ENCODE measurements at places on chromosomes 6 and 20.

- DNase-seq: no peak
Observed at GRCh38 chr6:38182426-38182825, 362.9 kb downstream of the ZFAND3 start.

DNA sequence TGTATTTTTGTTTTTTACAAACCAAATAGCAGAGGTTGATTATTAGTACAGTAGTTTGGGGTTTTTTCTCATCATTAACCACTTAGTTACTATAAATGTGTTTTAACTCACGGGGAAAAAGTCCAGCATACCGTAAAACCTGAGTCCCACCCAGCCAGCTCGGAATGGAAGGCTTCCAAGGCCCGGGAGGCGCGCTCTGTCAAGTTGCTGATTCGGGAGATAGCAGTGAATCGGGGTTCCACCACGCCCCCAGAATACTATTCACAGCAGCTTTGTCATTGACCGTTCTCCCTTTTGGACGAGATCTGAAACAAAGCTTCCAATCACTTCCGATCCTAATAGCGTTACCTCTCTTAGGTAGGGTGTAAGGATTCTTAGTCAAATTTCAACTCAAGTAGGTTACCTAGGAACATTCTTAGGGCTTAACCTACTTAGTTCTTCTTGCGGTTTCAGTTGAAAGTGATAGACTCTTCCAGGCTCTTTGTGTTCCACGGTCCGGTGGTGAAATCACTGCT is 232.8 kb upstream of the QKI start:
- DNase-seq: no peak

GRCh38 chr20:62258499-62259293 is 20.4 kb downstream of the OSBPL2 start:
- no peak for DNase-seq

- no peak for DNase-seq
Observed at GRCh38 chr20:43963872-43964791, 49.5 kb downstream of the TOX2 start.

GRCh38 chr20:47345214-47345613 is 11.3 kb downstream of the ZMYND8 start:
- no peak for DNase-seq

- DNase-seq: no peak
Observed at GRCh38 chr20:57555457-57556184, 5.3 kb upstream of the PCK1 start.

DNA sequence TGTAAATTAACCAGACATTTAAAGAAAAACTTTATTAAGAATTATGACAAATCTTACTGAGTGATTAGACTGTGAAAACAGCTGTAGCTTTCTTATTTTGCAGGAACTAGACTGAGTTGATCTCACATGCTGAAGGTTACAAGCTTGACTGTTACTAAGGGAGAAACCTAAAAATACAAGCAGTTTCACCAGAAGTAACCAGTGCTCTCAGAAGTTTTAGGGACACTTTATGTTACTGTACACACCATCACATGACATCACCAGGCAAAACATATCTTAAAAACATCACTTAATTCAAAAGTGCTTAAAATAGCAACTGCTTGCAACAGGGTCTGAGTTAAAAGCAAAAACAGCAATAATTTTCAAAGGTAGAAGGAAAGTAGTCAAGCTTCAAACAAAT is 5.4 kb downstream of the FBXO30 start:
- DNase-seq: no peak

DNA sequence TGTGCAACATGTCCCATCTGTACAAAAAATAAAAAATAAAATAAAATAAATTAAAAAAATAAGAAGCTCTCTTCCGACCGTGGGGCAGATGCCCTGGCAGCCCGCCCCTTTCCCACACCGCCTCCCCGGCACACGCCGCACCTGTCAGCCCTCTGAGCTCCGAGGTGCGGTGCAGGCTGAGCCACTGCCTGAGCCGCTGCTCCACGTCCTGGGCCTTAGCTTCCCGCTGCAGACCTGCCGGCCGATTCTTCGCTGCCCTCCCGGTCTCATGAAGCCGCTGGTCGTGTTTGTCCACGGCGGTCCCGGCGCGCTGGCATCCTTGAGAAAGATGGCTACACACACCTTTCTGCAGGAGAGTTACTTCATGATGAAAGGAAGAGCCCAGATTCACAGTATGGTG is 10.7 kb upstream of the CLPSL2 start:
- no peak for DNase-seq

All from stimulated activated CD4-positive, alpha-beta T cell treated with anti-CD3 and anti-CD28 coated beads, Interleukin-2, amount 100 ng/mL, for 48 hours (primary cell).